Stimulated activated CD4-positive, alpha-beta T cell treated with anti-CD3 and anti-CD28 coated beads, Interleukin-1b, Interleukin-23, amount 100 ng/mL, for 1 hour (primary cell): ENCODE measurements at places on chromosomes 1 and 21.

- no peak for DNase-seq
These were observed 51.5 kb downstream of the TOMM20 start for GRCh38 chr1:235077163-235077540.

GRCh38 chr21:16308269-16308668 lies 578.5 kb downstream of the USP25 start:
- DNase-seq: no peak

DNA sequence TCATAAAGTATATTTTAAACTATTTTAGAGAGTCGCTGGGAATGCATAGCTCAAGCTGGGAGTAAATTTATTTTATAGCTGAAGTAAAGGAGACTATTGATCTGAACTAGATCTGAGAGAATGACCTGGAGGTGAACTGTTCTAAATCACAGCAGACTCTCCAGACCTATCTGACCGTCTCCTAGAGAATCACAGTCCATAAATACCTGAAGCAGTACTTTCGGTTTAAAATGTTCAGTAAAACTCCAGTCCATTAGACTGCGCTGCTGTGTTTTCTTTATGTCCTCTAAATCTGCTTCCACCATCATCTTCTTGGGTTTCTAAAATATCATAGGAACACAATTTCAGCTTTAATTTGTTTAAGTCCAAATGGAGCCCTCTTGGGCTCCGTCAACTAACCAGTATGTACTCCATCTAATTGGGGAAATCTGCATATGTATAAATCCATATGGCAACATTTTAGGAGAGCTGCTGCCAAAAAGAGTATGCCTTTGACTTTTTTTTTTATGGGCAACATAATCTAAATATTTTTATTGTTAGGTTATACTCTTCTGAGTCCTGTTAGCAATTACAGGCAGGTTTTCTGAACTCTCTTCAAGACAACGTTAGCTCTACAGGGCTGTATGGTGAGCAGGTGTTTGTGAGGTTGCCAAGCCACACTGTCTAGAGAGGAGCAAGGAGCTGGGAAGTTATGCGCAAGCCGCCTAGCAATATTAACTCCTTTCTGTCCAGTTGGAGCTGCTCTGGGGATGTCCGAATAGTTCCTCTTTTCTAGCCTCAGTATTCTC lies 111.2 kb downstream of the SPAG17 start:
- no peak for DNase-seq

DNA sequence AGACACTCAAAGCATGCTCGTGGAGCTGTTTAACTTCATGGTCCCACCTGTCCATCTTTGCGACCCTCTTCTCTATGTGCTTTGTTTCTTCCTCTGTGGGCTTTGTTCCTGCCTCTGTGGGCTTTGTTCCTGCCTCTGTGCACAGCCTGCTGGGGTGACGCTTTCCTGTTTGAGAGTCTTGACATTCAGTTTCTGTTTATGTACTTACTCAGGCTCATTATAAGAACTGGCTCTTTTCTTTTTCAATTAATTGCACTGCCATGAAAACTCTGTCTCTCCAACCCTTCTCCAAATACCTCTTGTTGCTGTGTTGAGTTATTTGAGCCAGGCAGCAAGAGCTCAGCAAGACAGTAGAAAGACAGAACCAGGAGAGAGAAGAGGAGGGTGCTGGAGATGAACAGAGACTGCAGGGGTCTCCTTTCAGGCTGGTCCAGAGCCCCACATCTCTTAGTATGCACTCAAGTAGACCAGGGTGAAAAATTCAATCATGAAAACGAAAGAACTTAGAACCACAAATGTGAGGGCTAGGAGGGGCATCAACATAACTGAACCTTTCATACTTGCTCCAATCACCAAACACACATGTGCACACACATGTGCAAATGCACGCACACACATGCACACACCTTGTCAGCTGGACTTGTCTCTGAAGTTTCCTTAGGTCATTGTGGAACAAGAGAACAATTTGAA lies 88.3 kb upstream of the SGIP1 start:
- peak; percentile 17 for DNase-seq

- DNase-seq: no peak
These were observed 22.3 kb upstream of the AGPAT3 start for GRCh38 chr21:43842742-43843141.

DNA sequence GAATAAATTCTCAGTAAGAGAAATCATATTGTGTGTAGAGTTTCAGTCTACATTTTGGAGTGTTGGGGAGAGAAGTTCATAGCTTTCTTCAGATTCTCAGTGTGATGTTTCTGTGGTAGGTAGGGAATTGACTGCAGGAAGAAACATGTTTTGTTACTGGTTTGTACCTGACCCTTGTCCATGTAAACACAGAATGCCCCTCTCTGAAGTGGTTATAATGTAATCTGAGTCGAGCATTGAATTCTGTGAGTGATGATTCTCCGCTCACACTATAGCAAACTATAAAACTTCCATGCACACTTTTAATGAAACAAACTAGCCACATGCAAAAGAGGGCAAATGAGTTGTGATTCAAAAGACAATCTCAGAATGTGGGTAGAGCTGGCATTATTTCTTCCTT lies 433.2 kb downstream of the USP25 start:
- DNase-seq: no peak

GRCh38 chr1:15983275-15983674 lies 7.4 kb upstream of the ZBTB17 start:
- no peak for DNase-seq

GRCh38 chr1:43521756-43522155 lies 8.9 kb upstream of the PTPRF start:
- no peak for DNase-seq

GRCh38 chr21:26131554-26131953 lies 39.0 kb downstream of the APP start:
- DNase-seq: no peak

- no peak for DNase-seq
These were observed 22.7 kb downstream of the PTP4A2 start for GRCh38 chr1:31915438-31915837.

- DNase-seq: no peak
These were observed 608.8 kb upstream of the CHRM3 start for GRCh38 chr1:238777551-238777950.

- no peak for DNase-seq
These were observed 6.7 kb upstream of the TIE1 start for GRCh38 chr1:43293896-43294760.

- no peak for DNase-seq
These were observed 99.9 kb downstream of the COLGALT2 start for GRCh38 chr1:183937611-183938010.

DNA sequence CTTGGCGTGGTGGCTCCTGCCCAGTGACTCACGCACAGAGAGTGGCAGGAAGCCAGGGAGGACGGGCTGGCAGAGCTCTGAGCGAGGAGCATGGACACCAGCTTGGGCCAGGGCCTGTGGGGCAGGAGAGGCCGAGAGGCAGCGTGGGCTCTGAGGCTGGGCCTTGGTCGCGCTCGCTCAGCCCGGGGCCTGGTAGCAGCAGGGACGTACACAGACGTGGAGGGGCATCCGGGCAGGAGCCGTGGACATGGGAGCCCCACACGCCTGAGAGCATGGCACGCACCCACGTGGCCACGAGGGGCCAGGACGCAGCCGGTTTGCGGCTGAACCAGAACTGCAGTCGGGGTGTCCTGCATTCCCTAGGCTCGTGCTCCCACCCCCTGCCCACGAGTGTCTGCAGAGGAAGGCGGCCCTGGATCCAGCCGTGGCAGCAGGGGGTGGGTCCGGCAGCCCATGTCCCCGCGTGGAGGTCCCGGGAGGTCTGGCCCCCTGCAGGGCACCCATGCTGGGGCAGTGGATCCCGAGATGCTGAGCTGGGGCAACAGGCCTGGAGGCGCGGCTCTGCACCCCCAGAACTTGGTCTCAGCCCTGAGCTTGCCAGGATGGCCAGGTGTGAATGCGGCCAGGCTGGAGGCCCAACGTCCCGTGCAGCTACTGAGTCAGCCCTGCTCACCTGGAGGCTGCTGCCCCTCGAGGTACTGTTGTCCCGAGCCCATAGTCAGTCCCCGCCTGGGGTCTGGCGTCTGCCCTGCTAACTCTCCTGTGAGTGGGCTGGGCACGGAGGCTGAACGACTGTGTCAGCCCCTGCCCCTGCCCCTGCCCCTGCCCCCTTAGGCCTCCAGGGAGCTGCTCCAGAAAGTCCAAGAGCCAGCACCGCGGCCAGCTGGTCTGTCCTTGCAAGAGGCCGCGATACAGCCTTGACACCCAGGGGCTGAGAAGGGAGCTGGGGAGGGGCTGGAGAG lies 61.6 kb downstream of the SLX9 start:
- DNase-seq: no peak

GRCh38 chr1:153357076-153357852 lies 390 bp upstream of the S100A9 start:
- no peak for DNase-seq

DNA sequence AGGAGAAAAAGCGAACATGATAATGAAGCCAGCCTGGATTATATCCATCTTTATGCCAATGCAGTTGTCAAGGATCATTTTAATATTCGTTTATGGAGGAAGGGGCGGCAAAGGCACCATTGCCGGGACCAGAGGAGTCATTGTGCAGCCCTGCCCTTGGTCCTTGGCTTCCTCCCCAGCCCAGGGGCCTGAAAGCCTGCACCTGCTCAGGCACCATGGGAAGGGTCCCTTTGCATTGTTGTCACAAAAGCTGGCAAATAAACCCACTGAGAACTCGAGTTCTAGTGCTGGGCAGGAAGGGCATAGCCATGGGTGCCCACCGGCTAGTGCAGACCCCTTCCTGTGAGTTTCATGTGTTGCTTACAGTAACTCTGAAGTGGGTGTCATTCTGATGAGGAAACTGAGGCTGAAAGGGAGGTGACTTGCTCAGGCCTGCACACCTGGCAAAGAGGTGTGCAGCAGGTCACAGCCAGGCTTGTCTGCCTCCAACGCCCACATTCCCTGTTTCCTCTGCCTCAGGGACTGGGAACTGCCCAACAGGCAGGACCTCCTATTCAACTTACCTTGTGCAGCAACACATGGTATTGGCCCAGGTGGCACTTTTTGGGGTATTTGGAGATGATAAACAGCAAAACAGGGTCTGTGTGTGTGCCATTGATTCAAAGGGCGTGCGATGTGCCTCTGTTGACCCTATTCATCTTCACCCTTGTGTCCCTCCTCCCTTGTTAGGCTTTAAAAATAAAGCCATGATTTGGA lies 84.6 kb downstream of the MAN1C1 start:
- DNase-seq: no peak

- DNase-seq: no peak
These were observed 549 bp downstream of the MSH4 start for GRCh38 chr1:75797273-75797588.

GRCh38 chr1:57860325-57860724 lies 436.5 kb upstream of the DAB1 start:
- DNase-seq: no peak

GRCh38 chr1:66436378-66437135 lies 97.4 kb upstream of the SGIP1 start:
- no peak for DNase-seq

GRCh38 chr1:246169019-246169418 lies 338.1 kb downstream of the SMYD3 start:
- DNase-seq: no peak

DNA sequence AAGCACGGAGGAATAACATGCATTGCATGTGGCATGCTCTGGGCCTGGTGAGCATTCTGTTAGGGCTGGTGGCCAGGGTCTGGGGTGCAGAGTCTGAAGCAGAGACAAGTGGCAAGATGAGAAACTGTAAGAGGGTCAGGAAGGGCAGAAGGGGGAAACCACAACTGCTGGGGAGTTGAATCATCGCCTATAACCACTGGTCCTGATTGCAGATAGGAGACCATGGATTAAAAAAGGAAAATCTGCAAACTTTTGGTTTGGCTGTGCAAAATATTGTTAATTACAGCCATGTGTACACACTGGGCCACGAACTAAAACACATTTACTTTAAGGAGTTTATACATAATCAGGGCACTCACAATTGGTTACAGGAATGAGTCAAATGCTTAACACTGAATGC lies 76.6 kb downstream of the TGFBR3 start:
- DNase-seq: no peak

DNA sequence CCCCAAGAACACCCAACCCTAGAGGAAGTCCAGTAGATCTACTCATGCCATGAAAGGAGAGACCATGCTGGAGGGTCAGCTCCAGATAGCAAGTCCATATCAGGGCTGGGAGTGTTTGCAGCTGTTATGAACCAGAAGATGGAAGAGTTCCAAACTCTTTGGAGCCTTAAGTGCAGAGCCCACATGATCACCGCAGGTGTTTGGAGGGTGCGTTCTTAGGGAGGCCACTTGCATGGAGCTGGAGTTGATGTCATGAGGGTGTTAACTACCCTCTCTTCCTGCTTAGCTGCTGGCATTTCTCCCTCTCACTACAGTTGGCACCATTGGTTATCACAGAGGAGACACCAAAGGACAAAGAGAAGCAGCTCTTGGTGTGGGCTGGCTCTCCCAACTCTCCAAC lies 616.9 kb downstream of the AJAP1 start:
- no peak for DNase-seq

DNA sequence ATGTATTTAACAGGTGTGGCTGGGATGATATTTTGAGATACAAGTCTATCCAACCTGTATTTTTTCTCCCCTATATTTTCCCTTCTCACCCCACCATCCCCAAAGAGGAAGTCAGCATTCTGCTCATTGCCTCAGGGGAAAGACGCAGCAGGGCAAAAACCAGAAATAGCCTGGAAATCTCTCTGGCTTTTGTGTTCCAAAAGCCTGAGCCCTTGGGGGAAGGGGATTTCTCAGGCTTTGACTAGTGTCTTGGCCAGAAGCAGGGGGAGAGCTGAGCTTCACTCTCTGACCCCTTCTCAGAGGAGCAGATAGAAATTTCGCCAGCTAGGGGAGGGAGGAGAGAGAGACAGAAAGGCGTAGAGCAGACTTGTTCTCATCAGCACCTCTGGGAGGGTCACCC lies 244.7 kb downstream of the RRAGC start:
- DNase-seq: no peak

GRCh38 chr21:45209046-45209445 lies 78.6 kb downstream of the POFUT2 start:
- no peak for DNase-seq

DNA sequence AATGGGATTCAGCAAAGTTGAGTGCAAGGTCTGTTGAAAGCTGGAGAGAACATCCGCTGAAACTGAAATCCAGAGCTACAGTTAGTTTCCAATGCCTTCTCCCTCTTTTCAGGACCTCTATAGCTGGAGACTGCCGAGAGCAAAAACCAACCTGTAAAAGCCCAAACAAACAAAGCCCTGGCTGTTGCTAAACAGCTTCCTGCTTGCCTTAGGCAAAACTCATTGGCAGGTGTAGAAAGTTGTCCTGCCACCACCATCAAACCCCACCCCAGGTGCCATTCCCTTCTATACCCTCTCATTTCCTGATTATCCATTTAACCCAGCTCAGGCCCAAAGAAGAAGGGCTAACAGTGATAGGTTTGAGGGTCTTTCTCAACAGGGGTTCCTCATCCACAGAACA lies 24.7 kb downstream of the SCYL3 start:
- DNase-seq: no peak
